ENCODE measurements at places on chromosomes 12 and 14. TPM values are rescaled to one million over a fixed set of nuclear protein-coding genes. Genes with fewer than 3 reads are reported as not detected.

DNA sequence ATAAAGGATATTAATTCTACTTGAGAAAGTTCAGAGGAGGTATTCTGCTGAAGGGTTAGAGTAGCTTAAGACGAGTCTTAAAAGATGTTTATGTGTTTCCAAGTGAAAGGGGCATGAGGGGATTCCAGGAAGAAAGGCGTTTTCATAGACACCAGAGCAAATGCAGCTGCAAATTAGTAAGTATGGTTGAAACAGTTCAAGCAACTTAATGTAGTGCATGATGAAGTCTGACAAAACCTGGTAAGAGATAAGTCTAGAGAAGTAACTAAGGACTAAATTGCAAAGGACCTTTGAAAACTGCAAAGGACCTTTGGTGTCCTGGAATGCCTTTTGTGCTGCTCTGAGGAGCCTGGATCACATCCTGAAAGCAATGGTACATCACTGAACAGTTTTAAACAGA is 11.5 kb downstream of the LUM start:
- H3K4me3 ChIP-seq = no peak overlapping the region
- no peaks in the 10 kb centered on the region for H3K4me1 ChIP-seq
- no peak for DNase-seq
- no peaks in the 10 kb centered on the region for H3K27me3 ChIP-seq
- H3K36me3 ChIP-seq = no peaks in the 10 kb centered on the region

TMEM119 gene
- total RNA-seq = 12.1 TPM

- no peaks in the 10 kb centered on the region for H3K4me1 ChIP-seq
- H3K27me3 ChIP-seq = no peaks in the 10 kb centered on the region
- H3K4me3 ChIP-seq = no peak overlapping the region
- no peak overlapping the region for H3K27ac ChIP-seq
These were observed 301.8 kb downstream of the AEBP2 start for GRCh38 chr12:19741132-19741489.

AP5M1 gene
- total RNA-seq = 25.6 TPM

C12orf56 gene
- total RNA-seq = not detected

FOS gene
- 549 TPM for total RNA-seq

DNA sequence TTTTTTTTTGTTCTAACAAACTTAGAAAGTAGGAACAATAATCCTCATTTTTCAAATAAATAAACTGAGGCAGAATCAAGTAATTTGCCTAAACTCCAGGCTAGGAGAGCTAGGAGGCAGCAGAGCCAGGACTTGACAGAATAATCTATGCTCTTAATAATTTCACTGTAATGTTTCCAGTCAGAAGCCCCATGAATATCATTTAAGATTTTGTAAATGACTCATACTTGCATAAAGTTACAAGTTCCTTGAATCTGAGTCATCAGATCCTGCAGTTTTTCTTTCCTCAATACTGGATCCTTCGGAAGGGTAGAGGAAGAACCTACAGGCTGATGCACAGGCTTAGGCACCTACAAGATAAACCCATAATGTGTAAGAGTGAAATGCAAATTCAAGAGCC is 29.0 kb downstream of the CAPRIN2 start:
- no peak overlapping the region for H3K27ac ChIP-seq
- no peaks in the 10 kb centered on the region for H3K27me3 ChIP-seq
- no peak overlapping the region for H3K4me3 ChIP-seq
- no peaks in the 10 kb centered on the region for H3K36me3 ChIP-seq
- no peak for DNase-seq

DNA sequence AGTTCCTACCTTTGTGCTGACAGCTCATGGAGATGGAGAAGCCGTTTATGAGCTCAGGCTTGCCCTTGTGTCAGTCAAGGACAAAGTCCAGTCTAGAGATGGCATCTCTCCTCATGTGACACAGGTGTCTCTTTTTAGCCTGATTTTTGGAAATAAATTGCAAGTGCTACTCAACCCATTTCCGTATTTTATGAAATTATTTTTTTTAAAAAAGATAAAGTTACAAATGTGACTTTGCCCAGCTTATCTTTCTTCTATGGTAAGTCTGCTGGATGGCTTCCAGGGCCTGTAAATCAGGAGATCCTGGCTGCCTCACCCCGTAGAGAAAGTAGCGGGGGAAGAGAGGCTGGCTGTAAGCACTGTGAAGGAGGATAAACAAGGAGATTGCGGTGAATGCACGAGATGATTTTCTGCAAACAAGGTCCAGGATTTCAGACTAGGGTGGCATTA is 169.7 kb downstream of the MYRFL start:
- no peak overlapping the region for H3K4me3 ChIP-seq
- no peaks in the 10 kb centered on the region for H3K4me1 ChIP-seq
- H3K27ac ChIP-seq = no peak overlapping the region
- H3K36me3 ChIP-seq = no peaks in the 10 kb centered on the region

- DNase-seq = no peak
- H3K27me3 ChIP-seq = no peaks in the 10 kb centered on the region
- H3K4me3 ChIP-seq = no peak overlapping the region
- no peaks in the 10 kb centered on the region for H3K36me3 ChIP-seq
- no peak overlapping the region for H3K27ac ChIP-seq
- H3K4me1 ChIP-seq = no peaks in the 10 kb centered on the region
These were observed 2.0 kb upstream of the SCN8A start for GRCh38 chr12:51589060-51589459.

RAD9B gene
- total RNA-seq = 0.66 TPM

- no peaks in the 10 kb centered on the region for H3K4me1 ChIP-seq
- no peaks in the 10 kb centered on the region for H3K27me3 ChIP-seq
- no peaks in the 10 kb centered on the region for H3K36me3 ChIP-seq
- H3K4me3 ChIP-seq = no peak overlapping the region
- DNase-seq = no peak
These were observed 50.3 kb downstream of the BCAT1 start for GRCh38 chr12:24898606-24899005.

GRCh38 chr12:107635139-107635538 is 50.5 kb upstream of the PWP1 start:
- H3K27ac ChIP-seq = no peak overlapping the region
- H3K27me3 ChIP-seq = no peaks in the 10 kb centered on the region
- no peaks in the 10 kb centered on the region for H3K4me1 ChIP-seq
- peaks cover 2% of the 10 kb centered on the region for H3K36me3 ChIP-seq

DNA sequence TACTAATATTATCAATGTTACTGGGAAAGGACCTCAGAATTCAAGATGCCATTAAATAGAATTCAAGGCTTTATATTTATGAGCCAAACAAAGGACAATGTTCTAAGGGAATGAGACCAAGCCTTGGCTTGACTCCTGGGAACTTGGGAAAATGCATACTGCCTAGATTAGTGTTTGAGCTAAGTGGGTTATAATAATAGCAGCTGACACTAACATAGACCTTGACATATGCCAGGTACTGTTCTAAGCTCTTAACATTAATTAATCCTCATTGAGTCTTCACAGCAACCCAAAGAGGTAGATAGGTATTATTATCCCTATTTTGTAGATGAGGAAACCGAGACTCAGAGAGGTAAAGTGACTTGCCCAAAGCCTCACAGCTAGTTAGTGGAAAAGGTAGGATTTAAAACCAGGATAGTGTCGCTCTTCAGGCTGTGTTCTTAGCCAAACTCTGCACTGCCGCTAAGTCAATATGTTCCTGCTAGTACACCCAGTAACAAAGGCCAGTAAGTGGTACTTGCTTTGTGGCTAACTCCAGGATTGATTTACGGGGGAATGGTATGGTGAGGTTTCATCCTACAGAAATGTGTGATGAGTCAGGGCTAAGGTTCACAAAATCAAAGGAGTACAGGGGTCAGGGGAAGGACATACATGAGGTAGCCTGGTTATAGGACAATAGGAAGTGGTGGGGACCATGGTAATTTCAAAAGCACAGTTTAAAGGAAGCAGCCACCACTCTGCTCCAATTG is 35.8 kb upstream of the PRKAB1 start:
- DNase-seq = no peak
- H3K4me1 ChIP-seq = no peaks in the 10 kb centered on the region
- peaks cover 6% of the 10 kb centered on the region for H3K27me3 ChIP-seq
- no peak overlapping the region for H3K27ac ChIP-seq
- H3K36me3 ChIP-seq = no peaks in the 10 kb centered on the region
- no peak overlapping the region for H3K4me3 ChIP-seq
